ENCODE measurements at places on chromosomes 5 and 9.

- DNase-seq, result no peak
Measured at GRCh38 chr9:22343218-22343611, 103.4 kb upstream of the DMRTA1 start.

GRCh38 chr9:124839612-124840299 lies 13.5 kb upstream of the WDR38 start:
- no peak for DNase-seq

GRCh38 chr5:83494087-83494620 lies 22.6 kb downstream of the VCAN start:
- DNase-seq, result no peak

DNA sequence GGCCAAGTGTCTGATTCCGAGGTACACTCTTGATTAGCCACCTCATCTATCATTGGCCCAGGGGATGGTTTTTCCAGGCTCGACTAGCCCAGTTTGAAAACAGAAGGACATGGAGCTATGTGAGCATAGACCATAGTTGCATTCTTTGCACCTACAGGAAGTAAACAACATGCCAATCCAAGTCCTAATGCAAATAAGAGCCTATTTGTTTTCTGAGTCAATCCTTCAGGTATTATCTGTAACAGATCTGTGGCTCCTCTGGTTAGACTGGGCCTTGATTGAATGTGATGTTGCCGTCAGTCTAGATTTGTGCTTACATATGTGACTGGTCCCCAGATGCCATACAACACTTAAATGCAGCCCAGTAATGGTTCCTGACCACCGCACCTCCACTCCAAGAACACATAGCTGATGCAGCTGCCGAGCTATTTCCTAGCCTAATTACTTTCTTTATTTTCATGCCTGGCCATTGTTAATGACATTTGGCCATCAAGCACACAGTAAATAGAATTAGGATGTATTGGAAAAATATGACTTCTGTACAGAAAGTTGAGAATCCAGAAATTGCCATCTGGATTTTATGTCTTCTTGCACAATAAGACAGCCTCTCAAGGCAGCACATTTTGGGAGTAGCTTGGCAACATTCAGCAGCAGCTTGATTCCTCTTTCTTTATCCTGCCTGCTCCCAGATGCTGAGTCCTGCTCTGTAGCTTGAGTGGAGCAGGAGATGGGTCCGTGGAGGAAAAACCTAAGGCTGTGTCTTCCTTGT lies 29.5 kb upstream of the ARHGAP26 start:
- DNase-seq, result no peak

- DNase-seq, result no peak
Measured at GRCh38 chr9:75683591-75683990, 206.9 kb upstream of the PCSK5 start.

- DNase-seq, result no peak
Measured at GRCh38 chr9:120693700-120694008, 20.6 kb downstream of the MEGF9 start.

DNA sequence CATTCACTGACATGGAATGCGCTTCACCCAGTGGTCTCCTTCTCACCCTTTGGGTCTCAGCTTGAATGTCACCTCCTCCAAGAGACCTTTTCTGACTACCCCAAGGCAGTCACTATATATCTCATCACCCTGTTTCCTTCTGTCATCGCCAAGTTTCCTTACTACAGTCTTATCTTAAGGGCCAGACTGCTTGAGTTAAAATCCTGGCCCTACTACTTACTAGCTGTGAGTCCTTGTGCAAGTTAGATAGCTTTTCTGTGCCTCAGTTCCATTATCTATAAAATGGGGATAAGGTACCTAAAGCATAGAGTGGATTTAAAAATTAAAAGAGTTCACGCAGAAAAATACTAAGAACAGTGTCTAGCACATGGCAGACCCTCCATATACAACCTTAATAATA lies 132.4 kb downstream of the GABBR2 start:
- no peak for DNase-seq

DNA sequence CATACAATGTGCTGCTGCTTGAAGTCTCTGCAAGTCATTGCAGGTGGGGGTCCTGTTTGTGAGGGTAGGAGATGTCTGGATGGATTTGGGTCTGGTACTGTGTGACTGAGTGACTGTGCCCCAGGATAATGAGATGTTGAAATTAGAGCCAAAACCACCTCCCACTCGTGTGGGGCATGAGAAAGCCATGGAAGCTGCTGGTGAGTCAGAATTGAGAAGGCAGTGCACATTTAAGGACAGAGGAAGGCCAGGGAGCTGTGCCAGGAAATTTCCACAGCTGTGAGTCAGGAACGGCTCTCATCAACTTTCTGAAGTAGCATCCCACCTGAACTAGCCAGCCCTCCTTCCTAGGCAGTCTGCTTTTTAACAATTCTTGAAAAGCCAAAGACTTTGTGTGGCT lies 229.8 kb downstream of the DRD1 start:
- DNase-seq, result no peak

DNA sequence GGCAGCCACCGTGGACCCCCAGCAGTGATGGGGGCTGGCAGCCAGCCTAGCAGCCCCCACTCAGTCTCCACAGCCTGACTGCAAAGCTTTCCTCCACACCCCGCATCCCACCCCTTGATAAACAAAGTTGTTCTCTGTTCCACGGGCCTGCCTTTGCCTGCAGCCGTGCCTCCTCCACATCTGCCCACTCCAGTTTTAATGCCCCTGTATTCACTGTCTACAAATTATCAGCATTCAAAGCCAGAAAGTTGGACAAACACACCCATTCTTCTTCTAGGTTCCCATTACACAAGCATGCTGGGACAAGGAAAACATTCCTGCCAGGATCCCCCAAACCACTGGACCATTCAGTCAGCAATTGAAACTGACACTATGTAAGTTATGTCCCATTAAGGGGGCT lies 23.0 kb upstream of the NR5A1 start:
- DNase-seq, result no peak

GRCh38 chr5:33837301-33837700 lies 54.5 kb downstream of the ADAMTS12 start:
- DNase-seq, result no peak

DNA sequence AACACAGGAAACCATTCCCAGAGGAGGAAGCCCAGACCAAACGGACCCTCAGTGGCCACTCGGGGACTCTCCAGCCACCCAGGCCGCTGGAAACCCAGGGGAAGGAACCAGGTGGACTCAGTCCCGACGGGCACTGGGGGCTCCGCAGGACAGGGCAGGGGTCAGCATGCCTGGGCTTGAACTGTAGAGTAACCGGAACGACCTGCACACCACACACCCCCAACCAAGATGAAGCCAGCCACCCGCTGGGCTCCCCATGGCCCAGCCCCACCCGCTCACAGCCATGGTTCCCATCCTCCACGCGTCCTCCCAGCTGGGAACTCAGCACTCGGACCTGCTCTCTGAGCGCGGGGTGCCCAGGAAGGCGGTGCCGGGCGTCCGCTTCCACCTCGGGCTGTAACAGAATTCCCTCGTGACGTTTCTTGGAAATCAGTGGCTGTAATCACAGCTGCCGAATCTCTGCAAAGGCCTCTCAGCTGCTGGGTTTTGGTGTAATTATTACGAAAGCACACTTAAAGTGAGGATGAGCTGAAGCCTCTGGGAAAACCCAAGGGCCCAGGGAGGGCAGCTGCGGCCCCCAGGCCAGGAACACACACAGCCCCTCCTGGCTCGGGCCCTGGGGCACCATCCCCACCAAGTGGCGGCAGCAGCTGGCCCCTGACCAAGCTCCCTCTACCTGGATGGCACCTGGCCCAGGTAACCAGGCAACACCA lies 13.8 kb downstream of the NACC2 start:
- no peak for DNase-seq

DNA sequence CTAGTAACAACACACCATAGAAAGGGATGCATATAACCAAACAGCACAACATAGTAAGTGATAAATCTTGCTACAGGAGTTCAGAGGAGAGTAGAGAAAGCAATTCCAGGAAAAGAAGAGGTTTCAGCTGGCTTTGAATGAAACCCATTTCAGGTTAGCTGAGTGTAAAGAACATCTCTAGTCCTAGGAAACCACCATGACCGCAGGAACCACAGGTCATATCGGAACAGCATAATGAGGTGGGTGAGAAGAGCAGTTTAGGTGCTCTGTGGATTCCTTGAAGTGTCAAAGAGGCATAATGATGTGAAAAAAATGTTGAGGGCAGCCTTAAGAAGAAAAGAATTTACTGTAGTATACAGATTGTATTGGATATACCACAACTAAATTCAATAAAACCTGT lies 507.5 kb downstream of the MTRR start:
- no peak for DNase-seq

GRCh38 chr5:37665272-37665671 lies 174.6 kb downstream of the GDNF start:
- no peak for DNase-seq

DNA sequence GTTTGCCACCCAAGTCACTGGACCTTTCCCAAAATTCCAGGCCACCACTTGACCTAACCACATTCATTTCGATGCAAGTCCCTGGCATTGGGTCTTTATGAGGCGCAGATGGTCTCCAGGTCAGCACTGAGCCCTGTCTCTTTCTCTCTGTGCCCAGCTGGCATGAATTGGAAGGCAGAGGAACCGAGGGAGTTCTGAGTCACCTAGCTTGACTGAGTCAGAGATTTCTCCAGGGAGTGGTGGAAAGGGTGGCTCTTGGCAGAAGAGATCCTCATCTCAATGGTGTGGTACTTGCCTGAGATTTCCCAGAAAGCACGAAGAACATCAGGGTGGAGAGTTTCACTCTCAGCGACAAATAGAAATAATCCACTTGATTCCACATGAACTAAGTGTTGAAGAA lies 43.8 kb downstream of the WDR36 start:
- no peak for DNase-seq

GRCh38 chr5:57662991-57663390 lies 180.4 kb upstream of the ACTBL2 start:
- no peak for DNase-seq

DNA sequence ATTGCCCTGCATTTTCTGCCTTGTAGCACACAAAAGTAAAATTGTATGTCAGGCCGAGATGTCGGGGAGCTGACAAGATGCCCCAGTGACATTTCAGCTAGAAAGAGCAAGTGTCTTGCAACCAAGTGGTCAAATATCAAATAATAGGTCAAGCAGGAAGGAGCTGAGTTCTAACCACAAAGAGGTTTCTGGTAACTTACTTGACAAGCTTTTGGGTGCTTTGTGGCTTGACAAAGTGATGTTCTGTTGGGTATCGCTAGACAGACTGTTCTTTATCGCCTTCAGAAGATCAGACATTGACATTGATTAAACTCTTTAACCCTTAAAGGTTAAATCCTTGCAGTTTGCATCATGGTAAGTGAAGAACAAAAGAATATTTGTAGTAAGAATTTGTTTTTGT lies 419.9 kb downstream of the CCDC171 start:
- no peak for DNase-seq

DNA sequence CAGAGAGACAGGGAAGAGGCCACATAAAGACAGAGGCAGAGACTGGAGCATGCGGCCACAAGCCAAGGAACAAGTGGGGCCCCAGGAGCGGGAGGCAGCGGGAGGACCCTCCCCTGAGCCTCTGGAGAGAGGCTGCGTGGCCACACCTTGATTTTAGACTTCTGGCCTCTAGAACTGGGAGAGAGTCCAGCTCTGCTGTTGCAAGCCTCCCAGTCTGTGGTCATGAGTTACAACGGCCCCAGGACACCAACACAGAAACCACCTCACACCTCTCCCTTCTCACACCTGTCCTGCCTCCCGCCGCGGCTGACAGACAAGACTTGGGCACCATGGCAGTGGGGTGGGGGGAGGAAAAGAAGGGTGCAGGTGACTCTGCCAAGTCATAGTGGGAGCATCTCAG lies 2.2 kb downstream of the INPP5E start:
- no peak for DNase-seq

GRCh38 chr9:106020186-106020585 lies 325.8 kb downstream of the TMEM38B start:
- no peak for DNase-seq

GRCh38 chr9:2418619-2419018 lies 203.0 kb upstream of the VLDLR start:
- DNase-seq, result no peak

DNA sequence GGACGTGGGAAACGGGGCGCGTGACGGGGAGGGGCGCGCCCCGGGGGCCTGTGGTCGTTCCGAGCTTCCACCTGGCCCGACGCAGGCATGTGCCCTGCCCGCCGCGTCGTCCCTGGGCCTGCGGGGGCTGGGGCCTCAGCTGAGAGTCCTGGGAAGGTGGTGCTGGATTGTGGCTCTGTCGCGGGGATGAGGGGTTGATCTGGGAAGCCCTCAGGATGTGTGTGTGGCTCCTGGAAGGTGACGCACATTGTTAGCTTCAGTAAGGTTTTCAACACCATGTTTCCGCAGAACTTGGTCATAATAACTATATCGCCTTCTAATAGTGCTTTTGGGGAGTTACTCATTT lies 589.1 kb downstream of the MTRR start:
- no peak for DNase-seq

DNA sequence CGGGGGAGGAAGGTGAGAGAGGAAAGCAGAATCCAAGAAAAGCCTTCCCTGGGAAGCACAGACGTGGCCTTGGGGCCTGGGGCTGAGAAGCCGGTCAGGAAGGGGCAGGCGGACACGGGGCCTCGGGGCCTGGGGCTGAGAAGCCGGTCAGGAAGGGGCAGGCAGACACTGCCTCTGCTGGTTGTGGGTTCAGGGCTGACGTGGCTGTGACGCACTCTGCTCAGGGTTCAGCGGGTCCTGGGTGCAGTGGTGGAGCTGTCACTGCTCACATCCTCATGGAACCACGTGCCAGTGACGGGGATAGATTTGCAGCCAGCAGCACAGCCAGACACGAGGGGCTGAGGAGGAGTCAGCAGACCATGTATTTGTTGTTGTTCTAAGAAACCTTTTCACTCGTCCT lies 12.8 kb downstream of the PAEP start:
- no peak for DNase-seq

DNA sequence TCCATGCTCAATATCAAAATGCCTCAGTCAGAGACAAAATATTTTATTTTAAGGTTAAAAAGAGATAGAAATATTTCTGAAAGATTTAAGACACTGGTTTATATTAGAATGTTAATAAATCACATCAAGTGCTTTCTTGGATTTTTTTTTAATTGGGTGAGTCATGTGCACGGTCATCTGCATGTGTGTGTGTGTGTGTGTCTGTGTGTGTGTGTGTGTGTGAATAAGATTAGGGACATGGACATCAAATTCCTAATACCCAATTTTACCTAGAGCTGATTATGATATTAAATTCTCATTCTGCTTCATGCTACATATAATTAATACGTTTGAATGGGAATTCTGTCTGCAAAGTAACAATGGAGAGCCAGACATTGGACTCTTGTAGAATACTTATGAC lies 122.9 kb downstream of the BASP1 start:
- no peak for DNase-seq

GRCh38 chr5:112316731-112317130 lies 102.3 kb downstream of the EPB41L4A start:
- no peak for DNase-seq

DNA sequence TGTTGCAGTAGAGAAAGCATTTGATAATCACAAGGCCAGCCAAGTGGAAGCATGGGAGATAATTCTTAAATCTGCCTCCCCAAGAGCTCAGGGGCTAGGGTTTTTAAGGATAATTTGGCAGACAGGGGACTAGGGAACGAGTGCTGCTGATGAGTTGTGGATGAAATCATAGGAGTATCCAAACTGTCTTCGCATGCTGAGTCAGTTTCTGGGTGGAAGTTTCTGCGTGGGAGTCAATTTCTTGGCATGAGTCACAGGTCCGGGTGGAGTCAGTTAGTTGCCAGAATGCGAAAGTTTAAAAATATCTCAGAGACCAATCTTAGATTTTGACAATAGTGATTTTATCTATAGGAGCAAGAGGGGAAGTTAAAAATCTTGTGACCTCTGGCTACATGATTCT lies 112.6 kb downstream of the TMC1 start:
- peak; percentile 22 for DNase-seq

GRCh38 chr9:18314316-18314715 lies 159.6 kb upstream of the ADAMTSL1 start:
- no peak for DNase-seq

GRCh38 chr5:175590471-175590881 lies 67.4 kb upstream of the HRH2 start:
- DNase-seq, result peak; percentile 28
